ENCODE measurements at places on chromosomes 7 and 10.

GRCh38 chr7:2999078-2999500, 44.6 kb downstream of the CARD11 start:
- no peak for DNase-seq

DNA sequence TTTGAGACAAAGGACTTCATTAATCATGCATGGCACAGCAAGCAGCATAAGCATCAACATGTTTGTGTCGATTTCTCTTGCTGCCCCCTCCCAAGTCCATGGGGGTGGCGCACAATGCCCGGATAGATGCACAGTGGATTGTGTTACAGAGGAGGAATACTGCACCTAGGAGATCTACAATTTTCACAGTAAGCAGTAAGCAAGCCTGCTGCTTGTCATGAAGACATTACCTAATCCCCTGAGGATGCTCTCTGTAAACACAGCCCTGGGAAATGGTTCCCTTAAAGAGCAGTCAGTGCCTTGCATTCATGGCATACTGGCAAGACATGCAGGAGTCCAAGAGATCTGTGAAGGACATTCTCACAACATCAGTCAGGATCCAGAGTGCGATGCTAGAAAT, 137.7 kb downstream of the ETV1 start:
- peak; percentile 54 for DNase-seq

- DNase-seq = no peak
Measured at GRCh38 chr10:22984066-22984465, 56.2 kb downstream of the ARMC3 start.

- no peak for DNase-seq
Measured at GRCh38 chr7:133575726-133576440, 323.0 kb downstream of the EXOC4 start.

DNA sequence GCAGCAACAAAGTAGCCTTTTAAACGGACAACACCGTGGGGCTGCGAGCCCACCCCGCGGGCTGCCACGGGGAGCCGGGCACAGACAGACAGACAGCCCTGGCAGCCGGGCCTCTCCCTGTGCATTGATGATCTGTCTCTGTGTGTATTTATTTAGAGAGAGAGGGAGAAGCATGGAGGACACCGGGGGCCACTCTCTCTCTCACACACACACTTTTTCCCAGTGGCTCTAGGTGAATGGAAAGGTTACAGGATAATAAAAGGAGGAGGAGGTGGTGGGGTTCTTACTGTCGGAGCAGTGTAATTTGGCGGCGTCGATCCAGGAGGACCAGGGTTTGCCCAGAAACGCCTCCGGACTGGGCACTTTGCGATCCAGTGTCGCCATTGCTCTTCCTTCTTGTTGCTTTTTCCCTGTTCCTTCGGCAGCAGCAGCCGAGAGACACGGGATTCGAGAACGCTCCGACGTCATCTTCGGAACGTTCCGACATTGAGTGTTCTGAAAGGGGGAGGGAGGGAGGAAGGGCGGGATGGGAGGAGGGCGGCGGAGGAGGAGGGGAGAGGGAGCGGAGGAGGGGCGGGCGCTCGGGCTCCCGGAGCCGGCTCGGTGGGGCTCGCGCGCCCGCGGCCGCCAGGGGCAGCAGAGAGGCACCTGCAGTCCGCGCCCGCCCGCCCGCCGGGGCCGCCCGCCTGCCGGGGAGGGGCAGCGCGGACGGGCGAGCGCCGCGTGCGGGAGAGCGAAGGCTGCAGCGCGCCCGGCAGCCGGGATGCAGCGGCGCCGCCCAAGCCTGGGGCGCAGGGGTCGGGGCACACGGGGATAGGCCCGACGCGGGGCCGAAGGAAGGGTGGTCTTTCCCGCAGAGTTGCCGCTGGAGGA, at the start of gene ATXN7L1:
Gene ATXN7L1, minus strand, starts transcription at position 509 of the 873 bp plus-strand sequence. Its CDS starts 41 bp downstream, at position 468.
- DNase-seq = peak; percentile 94

DNA sequence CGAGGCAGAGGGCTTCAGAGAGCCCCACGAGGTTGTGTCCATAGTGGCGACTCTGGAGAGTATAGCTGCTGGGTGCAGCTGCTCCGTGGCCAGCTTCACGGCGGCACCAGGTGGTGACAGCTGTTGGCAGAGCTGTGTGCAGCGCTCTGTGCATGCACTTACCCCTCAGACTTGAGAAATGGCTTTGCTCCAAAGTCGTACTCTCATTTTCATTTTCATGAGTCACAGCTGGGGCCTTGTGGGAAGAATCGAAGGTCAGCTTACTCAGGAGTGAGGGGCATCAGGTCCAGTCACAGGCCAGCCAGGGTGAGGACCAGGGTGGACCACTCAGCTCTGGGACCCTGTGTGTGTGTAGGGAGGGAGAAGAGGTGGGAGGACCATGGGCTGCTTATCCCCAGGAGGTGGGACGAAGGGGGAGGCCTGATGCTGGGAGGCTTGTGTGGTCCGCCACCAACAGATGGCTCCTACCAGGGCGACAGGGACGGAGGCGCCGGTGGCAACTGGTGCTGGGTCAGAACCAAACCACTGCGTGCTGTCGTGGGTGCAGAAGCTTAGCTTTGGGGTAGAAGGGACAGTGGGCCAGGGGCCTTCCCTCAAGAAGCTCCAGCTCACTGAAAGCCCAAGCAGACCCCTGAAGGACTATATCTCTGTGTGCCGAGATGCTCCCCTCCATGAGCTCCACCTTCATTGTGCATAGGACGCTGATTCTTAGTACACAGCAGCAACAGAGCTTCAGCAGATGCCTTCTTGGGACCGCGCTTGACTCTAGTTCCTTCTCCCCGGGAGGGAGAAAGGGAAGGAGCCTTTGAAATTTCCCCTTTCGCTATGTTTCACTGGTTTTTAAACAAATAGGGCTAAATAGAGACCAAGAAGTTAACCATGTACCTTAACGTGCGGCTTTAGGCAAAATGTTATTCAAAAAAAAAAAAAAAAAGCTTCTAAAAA, 225.0 kb downstream of the CELF2 start:
- peak; percentile 7 for DNase-seq

DNA sequence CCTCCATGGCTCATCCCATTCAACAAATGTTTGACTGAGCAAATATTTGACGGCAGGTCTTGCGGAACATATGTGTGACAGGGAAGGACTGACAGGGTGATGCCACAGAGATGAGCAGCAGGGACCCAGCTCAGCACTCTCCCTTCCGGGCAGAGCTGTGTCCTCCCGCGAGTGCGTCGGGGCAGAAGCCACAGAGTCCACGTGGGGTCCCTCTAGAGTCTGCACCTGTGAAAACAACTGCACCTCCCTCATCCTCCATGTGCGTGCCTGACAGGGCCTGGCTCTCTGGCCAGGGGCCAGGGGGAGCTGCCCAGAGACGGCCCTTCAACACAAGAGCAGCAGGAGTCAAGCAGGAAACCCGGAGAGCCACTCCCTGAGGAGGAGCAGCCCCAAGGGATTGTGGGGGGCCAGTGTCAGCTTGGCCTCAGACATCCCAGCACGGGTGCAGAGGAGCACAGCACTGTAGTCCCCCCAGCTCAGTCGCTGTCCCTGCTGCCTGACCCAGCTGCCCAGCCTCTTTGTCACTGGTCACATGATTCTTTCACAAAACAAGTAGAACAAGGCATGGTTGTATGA, 83.6 kb upstream of the TMEM72 start:
- no peak for DNase-seq

- DNase-seq = no peak
Measured at GRCh38 chr7:155948845-155949244, 136.6 kb upstream of the SHH start.

DNA sequence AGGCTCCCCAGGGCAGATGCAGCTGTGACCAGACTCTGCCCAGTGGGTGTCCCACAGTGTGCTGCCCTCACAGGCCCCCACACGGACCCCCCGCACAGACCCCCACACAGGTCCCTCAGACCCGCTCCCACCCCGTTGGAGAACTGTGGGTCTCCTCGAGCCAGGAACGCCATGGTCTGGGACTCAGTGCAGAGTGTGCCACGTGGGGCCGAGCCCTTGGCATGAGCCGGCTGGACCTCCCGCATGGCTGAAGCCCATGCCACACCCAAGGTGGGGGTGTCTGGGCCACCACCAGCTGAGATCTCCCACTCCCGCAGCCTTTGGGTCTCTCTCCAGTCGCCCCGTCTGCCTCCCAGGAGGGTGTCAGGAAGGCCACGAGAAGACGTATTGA, 34.3 kb downstream of the JAKMIP3 start:
- no peak for DNase-seq
